ENCODE measurements at places on chromosomes 3 and 15.

- DNase-seq, result no peak
These were observed 43.1 kb upstream of the TRPC1 start for GRCh38 chr3:142680710-142681109.

- DNase-seq, result peak; percentile 14
These were observed 67.2 kb downstream of the EFHB start for GRCh38 chr3:19866751-19867347.

DNA sequence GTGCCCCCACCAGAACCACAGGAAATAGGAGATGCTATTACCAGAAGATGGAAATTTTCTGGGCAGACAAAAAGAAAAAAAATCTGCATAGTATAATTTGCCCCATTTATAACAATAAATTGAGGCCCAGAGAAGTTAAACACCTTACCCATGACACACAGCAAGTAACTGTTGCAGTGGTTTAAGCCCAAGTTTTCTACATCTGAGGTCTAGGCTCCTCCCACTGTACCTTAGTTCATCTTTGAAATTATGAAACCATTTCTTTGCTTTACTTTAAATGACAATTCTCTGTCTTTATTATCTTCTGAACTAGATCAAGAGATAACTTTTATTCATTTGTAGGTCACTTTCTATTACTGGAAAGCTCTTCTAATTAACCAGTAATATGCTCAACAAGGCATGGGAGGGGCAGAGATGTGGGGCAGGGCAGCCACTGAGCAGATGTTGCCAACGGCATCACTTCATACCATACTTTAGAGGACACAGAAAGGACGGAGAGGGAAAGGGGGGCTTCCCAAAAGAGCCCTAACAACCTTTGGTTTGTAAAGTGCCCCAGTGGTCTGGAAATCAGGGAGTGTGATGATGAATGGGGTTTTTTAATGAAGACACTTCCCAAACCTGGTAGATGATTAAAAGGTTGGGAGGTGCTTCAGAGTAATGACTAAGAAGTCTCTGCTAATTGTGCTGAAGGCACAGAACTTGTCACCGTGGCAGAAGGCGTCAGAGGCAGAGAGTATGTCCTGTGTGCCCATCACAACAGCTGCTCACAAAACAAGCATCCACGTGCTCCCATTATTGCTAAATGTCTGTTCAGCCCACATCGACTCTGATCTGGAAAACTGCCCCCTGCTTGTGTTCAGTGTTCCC, 342.5 kb downstream of the SHQ1 start:
- DNase-seq, result no peak

GRCh38 chr15:22959321-22960101, 20.7 kb downstream of the CYFIP1 start:
- no peak for DNase-seq

GRCh38 chr15:58355382-58355971, 76.3 kb upstream of the LIPC start:
- no peak for DNase-seq

GRCh38 chr3:138186803-138187295, 252 bp upstream of the ARMC8 start:
- peak; percentile 85 for DNase-seq

- DNase-seq, result no peak
These were observed 357.2 kb downstream of the ROBO1 start for GRCh38 chr3:79410617-79411016.

GRCh38 chr15:83200589-83200988, 7.0 kb downstream of the HDGFL3 start:
- DNase-seq, result no peak

Measured in hypothalamus (tissue), 51 donors.